Activated CD8-positive, alpha-beta memory T cell treated with anti-CD3 and anti-CD28 coated beads for 48 hours (primary cell): ENCODE measurements at places on chromosomes 13 and 19.

DNA sequence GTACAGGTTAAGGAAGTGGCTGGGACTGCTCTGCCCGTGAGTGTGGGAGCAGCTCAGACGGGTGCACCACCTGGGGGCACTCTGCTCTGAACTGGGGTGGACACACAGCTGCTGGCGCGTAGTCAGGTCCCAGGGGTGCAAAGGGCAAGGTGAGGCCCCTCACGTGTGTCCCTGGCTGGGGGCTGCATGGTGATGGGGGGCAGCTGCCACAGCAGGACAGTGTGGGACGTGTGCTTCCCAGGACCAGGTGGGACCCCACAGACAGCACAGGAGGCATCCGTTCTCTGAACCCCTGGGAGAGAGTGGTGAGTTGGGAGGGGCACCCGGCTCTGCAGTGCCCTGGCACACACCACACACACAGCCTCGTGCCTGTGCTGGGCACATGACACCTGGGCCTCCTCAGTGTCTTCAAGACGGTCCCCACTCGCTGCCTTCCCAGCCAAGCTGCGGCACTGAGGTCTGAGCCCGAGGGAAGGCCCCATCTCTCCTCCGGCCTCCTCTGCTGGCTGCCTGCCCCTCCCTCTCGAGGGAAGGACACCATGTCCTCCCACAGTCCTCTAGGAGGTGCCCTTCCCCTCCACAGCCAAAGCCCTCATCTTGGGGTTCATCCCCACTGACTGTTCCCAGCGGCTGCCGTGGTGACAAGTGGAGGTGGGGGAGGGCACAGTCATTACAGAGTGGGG, 24.7 kb downstream of the CILP2 start:
- DNase-seq = no peak

- no peak for DNase-seq
These were observed 286.5 kb downstream of the MTUS2 start for GRCh38 chr13:29106651-29107050.

DNA sequence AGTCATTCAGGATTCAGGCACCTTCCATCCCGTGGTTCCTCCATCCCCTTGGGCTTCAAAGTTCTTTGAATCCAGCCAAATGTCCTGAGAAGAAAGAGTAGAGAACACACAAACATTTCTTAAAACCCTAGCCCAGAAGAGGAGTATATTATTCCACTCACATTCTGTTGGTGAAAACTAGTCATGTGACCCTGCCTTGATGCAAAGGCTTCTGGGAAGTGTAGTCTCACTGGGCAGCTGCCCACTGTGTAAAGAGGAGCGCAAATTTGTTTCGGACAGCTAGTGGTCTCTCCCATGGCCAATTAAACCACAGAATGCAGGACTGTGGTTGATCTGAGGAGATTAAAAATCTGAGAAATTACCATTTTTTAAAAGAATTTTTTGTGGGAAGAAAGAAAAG, 304.4 kb downstream of the SUCLA2 start:
- DNase-seq = no peak

DNA sequence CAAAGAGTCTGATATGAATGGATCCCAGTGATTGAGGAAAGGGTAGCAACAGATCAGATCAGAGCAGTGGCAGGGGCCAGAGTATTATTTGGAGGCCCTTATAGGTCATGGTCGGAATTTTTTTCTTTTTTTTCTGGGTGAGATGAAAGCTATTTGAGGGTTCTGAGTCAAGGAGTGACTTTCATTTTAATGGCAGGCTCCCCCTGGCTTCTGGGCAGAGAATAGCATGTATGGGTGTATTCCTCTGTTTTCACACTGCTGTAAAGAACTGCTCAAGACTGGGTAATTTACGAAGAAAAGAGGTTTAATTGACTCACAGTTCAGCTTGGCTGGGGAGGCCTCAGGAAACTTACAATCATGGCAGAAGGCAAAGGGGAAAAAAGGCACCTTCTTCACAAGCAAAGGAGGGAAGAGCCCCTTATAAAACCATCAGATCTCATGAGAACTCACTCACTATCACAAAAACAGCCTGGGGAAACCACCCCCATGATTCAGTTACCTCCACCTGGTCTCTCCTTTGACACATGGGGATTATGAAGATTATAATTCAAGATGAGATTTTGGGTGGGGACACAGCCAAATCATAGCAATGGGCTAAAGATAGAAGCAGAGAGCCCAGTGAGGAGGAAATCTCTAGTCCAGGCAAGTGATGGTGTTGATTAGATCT, 3.0 kb upstream of the SLC6A16 start:
- DNase-seq = no peak

DNA sequence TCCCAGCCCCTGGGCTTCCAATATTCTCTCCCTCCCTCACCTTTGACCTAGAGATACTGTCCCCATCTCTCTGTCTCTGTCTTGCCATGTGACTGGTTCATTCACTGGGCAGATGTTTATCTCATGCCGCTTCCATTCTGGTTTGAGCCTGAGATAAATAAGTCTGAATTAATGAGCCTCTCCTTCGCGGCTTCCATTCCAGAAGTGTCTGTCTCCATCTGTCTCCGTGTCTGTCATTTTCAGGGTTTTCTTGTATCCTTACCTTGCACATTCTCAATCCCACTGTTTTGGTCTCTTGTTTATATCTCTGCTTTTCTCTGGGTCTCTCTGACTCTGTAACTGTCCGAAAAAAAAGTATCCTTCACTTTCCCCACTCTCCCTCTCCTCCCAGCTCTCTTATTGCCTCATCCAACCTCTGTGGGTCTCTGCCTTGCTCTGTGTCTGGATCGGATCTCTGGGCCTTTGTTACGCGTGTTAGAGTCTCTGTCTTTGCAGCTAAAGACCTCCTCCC, 4.3 kb downstream of the SPHK2 start:
- no peak for DNase-seq

DNA sequence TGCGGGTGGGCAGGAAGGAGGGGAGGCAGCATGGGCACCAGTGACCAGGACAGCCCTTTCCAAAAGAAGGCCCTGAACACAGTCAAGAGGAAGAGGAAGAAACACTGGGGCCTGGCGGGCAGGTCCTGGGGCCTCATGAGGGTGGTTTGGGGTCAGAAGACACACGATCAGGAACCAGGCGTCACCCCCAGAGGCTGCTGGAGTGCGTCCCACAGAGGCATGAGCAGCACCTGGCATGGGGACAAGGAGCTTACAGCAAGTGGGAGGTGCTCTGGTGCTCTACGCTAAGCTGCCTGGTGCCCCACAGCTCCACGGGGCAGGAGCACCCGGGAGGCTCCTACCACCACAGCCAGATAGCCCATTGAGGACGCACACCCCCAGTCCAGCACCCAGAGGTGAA, 20.0 kb downstream of the ELL start:
- DNase-seq = no peak

GRCh38 chr13:33310245-33311038, 24.9 kb upstream of the STARD13 start:
- DNase-seq = no peak

- no peak for DNase-seq
These were observed 320.6 kb downstream of the GPC5 start for GRCh38 chr13:91719033-91719432.

GRCh38 chr13:48726711-48727110, 73.0 kb downstream of the CYSLTR2 start:
- no peak for DNase-seq
